ENCODE measurements at places on chromosomes 2 and 18.

DNA sequence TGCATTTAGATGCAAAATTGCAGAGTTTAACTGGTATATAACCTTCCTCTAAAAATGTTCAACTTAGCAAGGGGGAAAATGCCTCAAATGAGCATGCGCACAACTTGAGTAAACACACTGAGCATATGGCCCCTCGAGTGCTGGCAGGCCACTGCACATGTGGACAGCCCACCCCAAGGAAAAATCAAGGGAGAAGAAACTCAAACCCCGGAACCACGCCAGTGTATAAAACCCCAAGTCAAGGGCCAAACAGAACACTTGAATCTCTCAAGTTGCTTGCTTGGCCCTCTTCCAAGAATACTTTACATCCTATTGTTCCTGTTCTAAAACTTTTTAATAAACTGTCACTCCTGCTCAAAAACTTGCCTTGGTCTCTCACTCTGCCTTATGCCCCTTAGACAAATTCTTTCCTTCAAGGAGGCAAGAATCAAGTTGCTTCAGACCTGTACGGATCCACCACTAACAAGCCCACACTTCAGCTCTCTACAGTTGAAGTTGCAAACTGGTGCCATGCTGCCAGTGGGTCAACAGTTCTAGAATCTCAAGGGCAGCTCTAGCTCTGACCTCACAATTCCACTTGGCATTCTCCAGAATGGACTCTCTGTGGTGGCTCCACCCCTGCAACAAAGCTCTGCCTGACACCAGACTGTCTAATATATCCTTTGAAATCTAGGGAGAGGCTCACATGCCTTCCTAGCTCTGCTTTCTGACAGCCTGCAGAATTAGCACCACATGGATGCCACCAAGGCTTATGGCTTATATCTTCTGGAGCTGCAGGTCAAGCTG lies 38.9 kb downstream of the HIBCH start:
- no peak for DNase-seq

GRCh38 chr2:219784178-219784577 lies 156.7 kb downstream of the SLC4A3 start:
- DNase-seq, result no peak

DNA sequence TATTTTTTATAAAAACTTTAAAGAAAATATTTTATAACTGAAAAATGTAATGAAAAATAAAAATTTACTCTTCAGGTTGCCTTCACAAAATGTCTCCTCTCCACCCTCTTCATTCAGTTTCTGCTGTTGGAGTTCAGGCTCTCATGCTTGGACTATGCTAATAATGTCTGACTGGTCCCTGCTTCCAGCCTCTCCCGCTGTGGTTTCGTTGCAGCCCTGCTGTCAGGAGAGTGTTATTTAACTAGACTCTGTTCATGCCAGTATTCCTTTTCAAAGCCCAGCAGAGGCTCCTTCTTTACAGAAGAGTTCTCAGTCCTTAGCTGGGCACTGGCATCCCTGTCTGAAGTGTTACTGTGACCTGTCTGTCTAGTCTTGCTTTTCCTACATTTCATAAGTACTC lies 40.4 kb downstream of the CLIP4 start:
- DNase-seq, result no peak

GRCh38 chr18:13437034-13437433 lies 218.5 kb downstream of the LDLRAD4 start:
- DNase-seq, result no peak

- no peak for DNase-seq
Observed at GRCh38 chr2:105383432-105384166, 15.3 kb downstream of the FHL2 start.

DNA sequence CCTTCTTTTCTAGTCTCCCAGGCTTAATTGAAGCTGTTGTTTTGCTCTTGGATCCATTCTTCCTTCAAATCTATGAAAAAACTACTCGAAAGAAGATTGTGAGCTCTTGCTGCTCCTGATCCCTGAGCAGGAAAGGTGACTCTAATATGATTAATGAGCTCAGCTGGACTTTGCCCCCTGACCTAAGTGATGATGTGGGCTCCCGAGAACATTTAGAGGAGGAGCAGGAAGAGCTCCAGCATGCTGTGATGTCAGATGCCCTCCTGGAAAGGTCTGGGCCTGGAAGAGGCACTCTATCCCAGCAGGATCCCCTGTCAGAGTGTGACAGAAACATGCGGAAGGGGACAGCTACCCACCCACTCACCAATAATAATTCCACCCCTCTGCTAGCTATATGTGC lies 117.9 kb upstream of the PELI1 start:
- DNase-seq, result no peak

DNA sequence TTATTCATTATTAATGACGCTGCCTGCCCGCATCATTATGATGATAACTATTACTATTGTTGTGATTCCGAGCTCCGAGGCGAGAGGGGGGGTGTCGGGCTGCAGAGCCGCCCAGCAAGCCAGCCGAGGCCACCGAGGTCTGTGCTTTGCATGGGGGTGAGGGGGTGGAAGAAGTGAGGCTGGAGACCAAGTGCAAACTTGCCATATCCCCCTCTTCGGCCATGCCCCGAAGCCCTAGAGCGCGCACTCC lies 3.6 kb downstream of the BCL11A start:
- DNase-seq, result no peak

GRCh38 chr2:70673041-70673647 lies 94.9 kb downstream of the ADD2 start:
- no peak for DNase-seq

GRCh38 chr18:74249181-74249968 lies 42.4 kb downstream of the CYB5A start:
- no peak for DNase-seq

DNA sequence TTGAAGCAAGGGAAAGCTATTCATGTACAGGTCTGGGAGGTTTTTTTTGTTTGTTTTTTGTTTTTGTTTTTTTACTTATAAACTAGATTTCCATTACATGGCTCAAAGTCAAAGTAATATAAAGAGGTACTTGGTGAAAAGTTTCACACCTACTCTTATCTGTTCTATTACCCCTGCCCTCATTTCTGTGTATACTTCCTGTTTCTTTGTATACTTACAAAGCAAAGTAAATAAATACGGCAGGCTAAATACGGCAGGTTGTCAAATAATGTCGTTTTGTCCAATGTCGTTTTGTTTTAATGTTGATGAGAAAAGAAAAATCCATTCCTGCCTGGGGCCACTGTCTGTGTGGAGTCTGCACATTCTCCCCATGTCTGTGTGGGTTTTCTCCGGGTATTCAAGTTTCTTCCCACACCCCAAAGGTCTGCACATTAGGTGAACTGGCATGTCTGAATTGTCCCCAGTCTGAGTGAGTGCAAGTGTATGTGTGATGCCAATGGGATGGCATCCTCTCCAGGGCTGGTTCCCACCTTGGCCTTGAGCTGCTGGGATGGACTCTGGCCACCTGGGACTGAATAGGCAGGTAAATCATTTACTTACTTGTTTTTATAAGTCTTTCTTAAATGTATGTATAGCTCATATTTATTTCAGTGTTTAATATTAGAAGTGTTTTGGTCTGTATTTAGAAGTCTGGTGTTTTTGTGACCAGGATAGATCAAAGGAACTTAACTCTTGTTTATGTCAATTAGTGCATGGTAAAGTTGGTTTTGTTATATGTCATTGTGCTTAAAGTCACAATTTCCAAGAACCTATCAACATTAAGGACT lies 13.4 kb downstream of the STAMBP start:
- DNase-seq, result no peak

GRCh38 chr2:31238906-31239592 lies 5.1 kb downstream of the EHD3 start:
- DNase-seq, result no peak

Data from stimulated activated CD8-positive, alpha-beta memory T cell treated with anti-CD3 and anti-CD28 coated beads, Interleukin-7, amount 100 ng/mL, for 48 hours (primary cell).